ENCODE measurements at places on chromosomes 6 and 20.

DNA sequence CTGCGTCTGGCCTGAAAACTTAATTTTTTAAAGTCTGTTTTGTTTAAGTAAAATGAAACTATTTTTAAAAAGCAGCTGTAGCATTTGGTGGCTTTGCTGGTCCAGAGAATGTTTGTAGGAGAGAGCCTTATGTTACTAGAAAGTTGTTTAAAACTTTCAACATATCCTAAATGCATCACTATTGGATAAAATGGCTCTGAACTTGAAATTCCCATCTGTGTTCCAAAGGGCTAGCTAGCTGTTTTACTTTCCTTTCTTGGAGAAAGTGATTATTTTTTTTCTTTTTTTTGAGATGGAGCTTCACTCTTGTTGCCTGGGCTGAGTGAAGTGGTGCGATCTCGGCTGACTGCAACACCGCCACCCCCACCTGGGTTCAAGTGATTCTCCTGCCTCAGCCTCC is 2.5 kb downstream of the SYNJ2 start:
- DNase-seq: no peak

GRCh38 chr6:5697508-5697907 is 309.2 kb downstream of the NRN1 start:
- no peak for DNase-seq

GRCh38 chr6:169087443-169088041 is 166.1 kb downstream of the THBS2 start:
- no peak for DNase-seq

GRCh38 chr6:48111143-48111506 is at the start of gene PTCHD4:
Gene PTCHD4, minus strand, starts transcription at chr6:48111197. Its CDS starts 42,240 bp downstream, at chr6:48068957.
- DNase-seq: no peak

DNA sequence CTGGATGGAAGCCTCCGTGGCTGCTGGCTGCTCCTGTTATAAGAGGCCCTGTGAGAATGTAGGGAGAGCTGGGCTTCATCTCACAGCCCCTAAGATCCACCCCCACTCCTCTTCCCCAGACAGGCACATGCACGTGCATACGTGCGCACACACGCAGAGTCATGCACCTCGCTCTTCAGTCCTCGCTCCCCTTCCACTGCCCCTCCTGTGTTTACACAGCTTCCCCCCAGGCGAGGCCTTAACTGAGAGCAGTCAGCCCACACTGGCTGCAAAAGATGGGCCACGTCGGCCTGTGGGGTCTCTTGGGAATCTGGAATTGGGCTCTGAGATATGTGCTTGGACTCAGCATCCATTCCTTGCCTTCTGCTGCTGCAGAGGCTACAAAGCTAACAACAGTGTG is 35.2 kb upstream of the MLN start:
- no peak for DNase-seq

- DNase-seq: no peak
Observed at GRCh38 chr20:32886652-32887051, 27.9 kb downstream of the EFCAB8 start.

- DNase-seq: no peak
Observed at GRCh38 chr6:23790756-23791155, 335.3 kb upstream of the NRSN1 start.

- no peak for DNase-seq
Observed at GRCh38 chr6:123016431-123017103, 20.5 kb downstream of the CLVS2 start.

DNA sequence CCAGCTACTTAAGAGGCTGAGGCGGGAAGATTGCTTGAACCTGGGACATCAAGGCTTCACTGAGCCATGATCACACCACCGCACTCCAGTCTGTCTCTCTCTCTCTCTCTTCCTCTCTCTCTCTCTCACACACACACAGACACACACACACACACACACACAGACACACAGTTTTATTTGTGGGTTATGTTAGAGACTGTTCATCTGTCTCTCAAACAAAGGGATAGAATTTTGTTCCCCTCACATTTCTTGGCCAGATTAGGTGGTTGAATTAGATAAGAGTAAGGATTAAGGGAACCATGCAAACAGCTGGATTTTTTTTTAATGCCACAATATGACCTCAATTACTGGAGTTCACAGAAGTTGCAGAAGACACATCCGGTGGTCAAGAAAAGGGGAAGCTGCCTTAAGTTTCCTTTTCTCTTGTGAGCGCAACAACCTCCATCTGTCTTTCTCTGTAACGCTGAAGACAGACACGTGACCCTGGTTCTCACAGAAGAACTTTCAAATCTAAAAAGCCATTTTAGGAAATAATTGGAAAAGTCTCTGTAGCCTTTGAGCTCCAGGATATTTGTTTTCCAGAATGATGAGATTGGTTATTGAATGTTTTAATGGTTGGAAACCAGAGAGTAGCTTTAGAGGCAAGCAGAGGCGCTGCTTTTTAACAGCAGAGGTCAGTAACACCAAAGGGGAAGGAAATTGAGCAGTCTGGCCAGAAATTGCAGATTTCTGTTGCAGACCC is 32.9 kb upstream of the LGSN start:
- no peak for DNase-seq

DNA sequence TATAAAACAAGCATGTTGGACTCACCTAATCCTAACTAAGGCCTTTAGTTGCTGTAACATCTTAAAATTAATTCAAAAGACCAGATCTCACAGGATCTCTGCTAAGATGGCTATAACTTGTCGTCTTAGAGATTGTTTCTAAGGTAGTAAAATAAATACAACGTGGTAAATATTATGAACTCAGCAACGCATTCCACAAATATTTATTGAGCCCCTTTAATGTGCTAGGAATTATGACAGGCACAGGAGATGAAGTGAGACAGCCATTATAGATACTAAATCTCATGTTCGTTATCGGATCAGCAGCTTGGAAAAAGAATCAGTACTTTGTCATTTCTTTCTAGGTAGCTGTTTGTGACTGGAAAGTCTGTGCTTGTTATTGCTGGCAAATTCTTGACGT is 20.9 kb upstream of the MCM3 start:
- peak; percentile 19 for DNase-seq

DNA sequence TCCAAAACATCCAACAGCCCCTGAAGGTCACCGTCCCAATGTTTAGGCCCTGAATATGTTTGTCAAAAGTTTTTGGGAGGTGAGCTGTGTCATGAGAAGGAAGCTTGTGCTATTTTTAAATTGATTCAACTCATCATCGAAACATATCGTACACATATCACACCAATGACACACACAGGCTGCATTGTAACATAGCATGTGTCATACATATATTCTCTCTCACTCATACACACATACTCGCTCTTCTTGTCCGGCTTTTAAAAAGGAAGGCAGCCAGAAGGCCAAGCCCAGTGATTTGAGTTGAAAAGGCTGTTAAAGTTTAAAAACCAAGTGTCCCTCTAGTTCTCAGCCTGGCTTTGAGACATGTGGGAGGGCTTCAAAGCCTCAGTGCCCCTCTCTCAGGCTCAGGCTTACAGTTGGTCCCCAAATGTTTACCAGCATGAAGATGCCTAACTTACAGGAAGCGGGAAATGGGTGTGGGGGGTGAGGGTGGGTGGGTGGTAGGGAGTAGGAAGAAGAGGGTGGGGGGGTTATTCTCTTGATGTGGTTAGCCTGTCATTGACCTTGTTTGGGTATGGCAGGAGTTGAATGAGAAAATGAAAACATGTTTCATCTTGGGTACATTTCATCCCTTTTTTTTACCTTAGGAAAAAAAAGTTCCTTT is 3.3 kb upstream of the PRDM1 start:
- DNase-seq: no peak

DNA sequence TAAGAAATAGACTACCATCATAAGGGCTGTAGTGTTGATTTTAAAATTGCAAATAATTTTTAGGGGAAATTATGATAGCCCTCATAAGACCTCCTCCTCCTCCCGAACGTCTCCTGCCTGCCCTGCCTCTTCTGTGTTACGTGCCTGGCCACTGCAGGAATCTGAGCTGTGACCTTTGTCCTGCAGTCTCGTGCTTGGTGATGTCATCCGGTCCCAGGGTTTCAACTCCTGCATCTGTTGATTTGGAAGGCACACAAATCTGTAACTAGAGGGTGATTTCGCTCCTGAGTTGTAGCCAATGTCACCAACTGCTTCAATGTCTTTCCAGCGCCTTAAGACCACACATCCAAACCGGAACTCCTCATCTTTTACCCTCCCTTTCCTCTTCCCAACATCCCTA is 163.2 kb downstream of the AIG1 start:
- no peak for DNase-seq

DNA sequence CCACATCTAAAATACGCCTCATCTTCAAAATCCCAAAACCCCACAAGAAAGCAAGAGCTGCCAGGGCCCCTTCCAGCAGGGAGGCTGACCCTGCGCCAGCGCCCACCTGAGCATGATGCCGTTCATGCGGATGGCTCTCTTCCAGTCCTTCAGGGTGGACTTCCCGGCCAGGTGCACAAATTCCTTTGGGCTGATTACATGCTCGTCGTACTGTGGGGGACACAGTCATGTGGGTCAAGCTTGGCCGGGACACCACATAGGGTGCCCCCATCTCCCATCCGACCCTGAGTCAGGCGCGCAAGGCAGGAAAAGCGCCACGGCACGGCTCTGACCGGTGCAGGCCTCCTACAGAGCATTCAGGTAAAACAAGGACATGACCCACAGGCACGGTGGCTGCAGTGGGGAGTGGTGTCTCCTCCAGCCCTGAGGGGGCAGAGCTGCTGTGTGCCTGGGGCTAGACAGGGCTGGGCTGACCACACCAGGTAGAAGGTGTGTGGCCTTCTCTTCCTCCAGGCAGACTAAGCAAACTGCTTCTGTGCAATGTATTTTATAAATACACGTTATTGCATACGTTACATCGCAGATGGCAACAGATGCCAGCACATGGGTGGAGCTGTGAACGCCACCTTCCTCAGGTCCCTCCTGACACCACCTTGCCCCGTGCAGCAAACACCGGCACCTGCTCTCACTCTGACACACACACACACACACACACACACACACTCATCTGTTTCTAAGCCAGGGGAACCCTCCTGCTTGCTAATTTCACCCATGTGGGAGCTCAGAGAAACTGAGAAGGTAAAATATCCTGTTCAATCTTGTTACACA is 23.8 kb upstream of the HELZ2 start:
- no peak for DNase-seq

GRCh38 chr6:74805916-74806696 is 399.7 kb downstream of the COL12A1 start:
- no peak for DNase-seq

- no peak for DNase-seq
Observed at GRCh38 chr20:37914672-37915433, 11.9 kb downstream of the VSTM2L start.

DNA sequence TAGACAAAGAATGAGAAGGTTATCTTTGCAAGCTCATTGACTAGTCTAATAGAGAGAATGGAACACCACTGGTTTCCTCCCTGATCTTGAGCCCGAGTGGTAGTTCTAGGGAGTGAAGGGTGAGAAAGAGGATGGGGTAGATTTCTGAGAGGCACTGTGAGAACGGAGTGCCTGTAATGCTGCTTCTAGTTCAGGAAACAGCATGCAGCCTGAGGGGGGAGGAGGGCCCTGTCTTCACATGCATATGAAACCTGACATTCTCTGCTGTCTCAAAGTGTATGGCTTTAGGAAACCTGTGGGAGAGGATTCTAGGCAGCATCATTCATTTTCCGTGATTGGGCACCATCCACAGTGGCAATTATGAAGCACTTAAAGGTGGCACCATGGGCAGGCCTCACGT is 259.4 kb upstream of the MAN1A1 start:
- no peak for DNase-seq

GRCh38 chr6:133016631-133017030 is 202.3 kb downstream of the RPS12 start:
- no peak for DNase-seq

GRCh38 chr6:123589317-123589716 is 47.4 kb downstream of the TRDN start:
- DNase-seq: no peak

DNA sequence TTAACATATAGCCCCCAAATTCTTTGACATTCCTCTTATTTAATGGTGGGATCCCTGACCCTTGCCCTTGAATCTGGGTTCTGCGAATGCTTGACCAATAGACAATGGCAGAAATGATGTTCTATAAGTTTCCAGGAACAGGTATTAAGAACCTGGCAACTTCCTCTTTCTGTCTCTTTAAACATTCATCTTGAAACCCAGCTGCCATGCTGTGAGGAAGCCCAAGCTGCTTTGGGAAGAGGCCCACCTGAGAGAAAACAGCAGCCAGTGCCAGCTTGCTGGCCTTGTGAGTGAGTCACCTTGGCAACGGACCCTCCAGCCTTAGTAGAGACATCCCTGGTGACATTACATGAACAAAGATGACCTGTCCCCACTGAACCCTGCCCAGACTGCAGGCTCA is 45.2 kb upstream of the RALY start:
- DNase-seq: no peak

- no peak for DNase-seq
Observed at GRCh38 chr20:23282111-23282510, 68.5 kb upstream of the NXT1 start.

- DNase-seq: no peak
Observed at GRCh38 chr6:43613721-43614395, 15.2 kb downstream of the GTPBP2 start.

GRCh38 chr6:129871221-129871620 is 10.1 kb upstream of the TMEM244 start:
- no peak for DNase-seq

DNA sequence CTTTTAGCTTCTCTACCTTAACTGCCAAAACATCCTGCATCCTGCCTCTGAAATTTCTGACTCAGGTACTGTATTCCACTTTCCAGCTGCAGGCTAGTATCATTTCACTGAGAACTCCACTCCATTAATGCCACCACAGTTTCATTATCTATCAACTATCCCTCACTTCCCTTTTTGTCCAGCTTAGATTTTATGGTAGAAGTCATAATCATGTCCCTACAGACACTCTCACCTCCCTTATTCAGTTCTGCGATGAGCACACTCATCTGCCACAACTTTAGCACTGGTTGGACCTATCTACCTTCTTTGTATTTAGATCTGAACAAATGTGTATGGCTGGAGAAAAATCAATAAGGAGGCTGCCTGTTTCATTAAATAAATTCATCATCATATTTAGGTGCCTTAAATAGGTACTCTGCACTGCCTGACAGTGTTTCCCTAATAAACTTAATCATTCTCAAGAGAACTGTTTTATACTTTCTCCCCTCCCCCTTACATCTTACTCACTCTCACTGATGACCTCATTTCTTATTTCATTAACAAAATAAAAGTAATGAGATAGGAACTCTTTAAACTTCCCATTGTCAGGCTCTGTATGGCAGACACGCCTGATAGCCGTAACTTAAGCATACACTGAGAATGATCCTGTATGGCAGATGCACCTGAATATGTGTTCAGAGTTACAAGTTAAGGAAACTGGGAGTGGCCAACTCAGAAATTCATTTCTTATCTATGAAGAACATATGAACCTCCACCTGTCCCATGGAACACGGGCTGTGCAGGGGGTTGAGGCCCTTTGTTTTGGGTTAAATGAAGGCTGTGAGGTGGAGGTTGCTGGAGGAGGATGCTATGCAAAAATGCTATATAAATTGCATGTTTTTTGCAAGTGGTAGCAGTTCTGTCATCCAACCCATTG is 95.3 kb upstream of the MAN1A1 start:
- DNase-seq: no peak

GRCh38 chr6:149200282-149200945 is 117.1 kb upstream of the TAB2 start:
- DNase-seq: no peak

GRCh38 chr6:122412001-122412400 is 12.5 kb downstream of the HSF2 start:
- no peak for DNase-seq

GRCh38 chr20:24164360-24164759 is 175.8 kb upstream of the GGTLC1 start:
- no peak for DNase-seq
